Liver (tissue), 10 donors: ENCODE measurements at places on chromosomes 13 and 19.
A peak's percentile ranks its signal among the peaks of the same experiment; 100 is the strongest.

DNA sequence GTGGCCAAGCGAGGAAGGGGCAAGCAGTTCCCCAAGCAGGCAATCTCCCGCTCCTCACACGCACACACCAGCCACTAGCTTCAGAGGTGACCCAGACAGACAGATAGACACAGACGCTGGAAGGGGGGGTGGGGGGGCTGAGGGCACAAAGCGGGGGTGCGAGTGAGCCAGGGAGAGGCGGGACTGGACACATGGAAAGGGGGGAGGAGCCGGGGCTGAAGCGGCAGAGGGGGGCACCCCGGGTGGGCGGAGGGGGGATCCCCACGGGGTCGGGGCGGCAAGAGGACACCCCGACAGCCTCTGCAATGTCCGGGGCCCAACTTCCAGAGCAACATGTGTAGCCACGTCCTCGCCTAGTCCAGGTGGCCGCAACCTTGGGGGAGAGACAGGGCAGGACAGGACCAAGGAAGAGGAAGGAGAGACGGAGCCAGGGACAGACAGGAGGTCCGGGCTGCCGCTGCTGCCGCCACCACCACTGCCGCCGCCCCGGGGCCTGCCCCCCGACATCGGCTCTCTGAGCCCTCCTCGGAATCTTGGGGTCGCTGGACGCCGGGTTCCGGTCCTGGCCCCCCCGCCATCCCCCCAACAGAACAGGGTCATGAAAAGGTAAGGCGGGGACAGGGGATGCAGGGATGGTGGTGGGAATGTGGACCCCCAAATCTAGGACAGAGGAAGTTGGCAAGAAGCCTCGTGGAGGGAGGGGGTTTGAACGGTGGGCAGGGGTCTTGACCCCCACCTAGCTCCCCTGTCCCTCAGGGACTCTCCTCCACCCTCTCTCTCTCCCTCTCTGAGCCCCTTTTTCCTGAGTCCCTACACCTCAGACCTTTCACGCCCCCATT is 1.1 kb downstream of the GRIN2D start:
- no peaks in the 10 kb centered on the region for H3K36me3 ChIP-seq
- H3K27ac ChIP-seq: no peak overlapping the region

DNA sequence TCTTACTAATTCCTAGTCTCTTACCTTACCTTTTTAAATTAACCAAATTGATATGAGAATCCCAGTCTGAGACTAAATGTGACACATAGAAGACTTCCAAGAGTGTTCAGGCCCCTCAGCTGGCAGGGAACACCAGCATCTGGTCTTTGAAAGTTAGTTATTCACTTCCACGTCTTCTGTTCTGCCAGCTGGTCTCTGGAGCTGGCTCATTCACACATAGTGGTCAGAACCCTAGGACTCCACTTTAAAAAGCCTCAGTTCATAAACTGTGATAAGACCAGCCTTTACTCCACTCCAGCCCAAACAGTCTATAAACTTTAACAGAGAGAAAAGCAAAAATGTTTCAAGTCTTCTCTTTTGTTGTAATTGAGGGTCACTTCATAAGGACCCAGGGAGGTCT is 263.0 kb downstream of the DCT start:
- DNase-seq: no peak
- H3K4me1 ChIP-seq: no peaks in the 10 kb centered on the region
- no peaks in the 10 kb centered on the region for H3K27me3 ChIP-seq
- no peak overlapping the region for H3K27ac ChIP-seq

DNA sequence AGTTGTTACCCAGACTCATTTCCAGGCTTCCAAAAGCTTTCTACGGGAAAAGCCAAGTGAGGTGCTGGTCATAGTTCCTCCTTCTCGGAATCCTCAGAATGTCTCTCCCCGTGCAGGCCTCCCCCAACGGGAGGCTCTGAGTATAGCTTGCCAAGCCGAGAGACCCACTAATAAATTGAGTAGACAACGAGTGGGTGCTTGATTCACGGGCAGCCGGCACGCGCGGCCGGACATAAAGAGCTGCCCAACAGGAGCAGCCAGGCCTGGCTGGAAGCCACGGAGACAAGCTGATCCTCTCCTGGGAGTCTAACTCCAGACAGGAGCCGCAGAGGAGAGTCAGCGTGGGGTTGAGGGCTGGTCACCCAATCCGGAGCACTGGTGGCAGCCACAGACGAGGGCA is 43.4 kb upstream of the MEDAG start:
- H3K27ac ChIP-seq: no peak overlapping the region
- H3K4me3 ChIP-seq: no peak overlapping the region
- no peaks in the 10 kb centered on the region for H3K36me3 ChIP-seq
- no peaks in the 10 kb centered on the region for H3K27me3 ChIP-seq

- peaks cover 3% of the 10 kb centered on the region for H3K4me1 ChIP-seq
- peaks cover 1% of the 10 kb centered on the region for H3K36me3 ChIP-seq
- no peak for DNase-seq
- peak overlapping the region; percentile 25 for H3K27ac ChIP-seq
- H3K4me3 ChIP-seq: no peak overlapping the region
- H3K27me3 ChIP-seq: no peaks in the 10 kb centered on the region
Observed at GRCh38 chr19:44685877-44686276, 13.1 kb upstream of the CEACAM16 start.

DNA sequence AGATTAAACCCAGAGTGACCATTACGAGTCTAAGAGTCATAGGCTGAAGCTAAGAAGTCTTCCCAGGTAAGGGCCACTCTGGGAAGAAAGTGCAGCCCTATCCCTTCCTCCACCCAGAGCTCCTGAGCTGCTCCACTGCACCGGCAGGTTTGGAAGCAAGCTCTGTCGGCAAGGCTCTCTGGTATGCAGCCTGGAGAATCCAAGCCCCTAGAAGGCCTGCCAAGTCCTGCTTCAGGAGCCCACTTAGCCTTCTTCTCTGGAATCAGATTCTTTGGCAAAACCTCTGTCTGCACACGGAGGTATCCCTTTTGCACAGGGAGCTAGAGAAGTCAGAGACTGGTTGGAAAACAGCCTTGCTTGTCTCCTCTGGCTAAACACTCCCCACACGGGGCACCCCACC is 58.5 kb downstream of the CEBPG start:
- no peak for DNase-seq
- H3K27ac ChIP-seq: no peak overlapping the region
- no peaks in the 10 kb centered on the region for H3K4me1 ChIP-seq
- no peaks in the 10 kb centered on the region for H3K27me3 ChIP-seq
- H3K36me3 ChIP-seq: peaks cover 6% of the 10 kb centered on the region

DNA sequence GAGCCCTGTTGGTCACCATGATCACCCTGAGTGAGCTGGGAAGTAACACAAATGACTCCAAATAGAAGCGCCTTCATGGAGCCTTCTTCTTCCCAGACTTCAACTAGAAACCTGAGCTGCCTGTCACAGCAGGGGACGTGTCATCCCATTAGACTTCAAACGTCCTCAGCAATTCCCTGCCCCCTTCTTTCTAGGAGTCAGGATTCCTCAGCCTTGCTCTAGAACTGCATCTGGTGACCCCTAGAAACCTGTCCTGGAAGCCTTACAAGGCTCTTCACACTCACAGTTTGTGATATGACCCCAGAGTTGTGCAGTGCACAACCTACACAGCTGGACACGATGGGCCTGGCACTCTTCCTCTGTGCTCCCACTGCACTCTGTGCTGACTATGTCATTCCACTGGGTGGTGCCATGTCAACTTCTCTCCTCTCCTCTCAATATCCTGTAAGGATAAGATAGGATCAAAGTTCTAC is 23.6 kb upstream of the TTYH1 start:
- DNase-seq: no peak
- no peaks in the 10 kb centered on the region for H3K27me3 ChIP-seq
- H3K27ac ChIP-seq: no peak overlapping the region
- H3K4me3 ChIP-seq: no peak overlapping the region

DNA sequence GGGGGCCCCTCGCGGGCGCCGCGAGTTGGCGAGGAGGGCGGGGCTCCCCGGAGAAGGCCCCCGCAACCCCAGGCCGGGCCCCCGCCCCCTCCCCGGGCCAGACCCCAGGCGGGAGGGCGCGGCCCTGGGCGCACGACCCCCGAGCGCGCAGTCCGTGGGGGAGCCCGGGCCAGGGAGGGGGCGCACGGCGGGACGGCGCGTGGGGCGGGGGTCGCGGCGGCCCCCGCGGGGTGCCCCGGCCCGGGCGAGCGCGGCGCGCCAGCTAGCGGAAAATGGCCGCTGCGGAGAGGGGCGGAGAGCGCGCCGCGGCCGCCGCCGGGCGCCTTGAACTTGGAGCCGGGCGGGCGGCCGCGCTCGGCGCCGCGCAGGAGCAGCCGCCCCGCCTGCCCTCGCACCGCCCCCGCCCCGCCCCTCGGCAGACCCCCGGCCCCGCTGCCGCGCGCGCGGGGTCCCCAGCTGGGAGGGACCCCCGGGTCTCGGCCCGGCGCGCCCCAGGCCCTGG is 6.4 kb upstream of the NFIC start:
- no peak for DNase-seq
- H3K4me3 ChIP-seq: peak overlapping the region; percentile 97
- H3K27ac ChIP-seq: peak overlapping the region; percentile 99
- H3K27me3 ChIP-seq: no peaks in the 10 kb centered on the region
- H3K36me3 ChIP-seq: no peaks in the 10 kb centered on the region

DNA sequence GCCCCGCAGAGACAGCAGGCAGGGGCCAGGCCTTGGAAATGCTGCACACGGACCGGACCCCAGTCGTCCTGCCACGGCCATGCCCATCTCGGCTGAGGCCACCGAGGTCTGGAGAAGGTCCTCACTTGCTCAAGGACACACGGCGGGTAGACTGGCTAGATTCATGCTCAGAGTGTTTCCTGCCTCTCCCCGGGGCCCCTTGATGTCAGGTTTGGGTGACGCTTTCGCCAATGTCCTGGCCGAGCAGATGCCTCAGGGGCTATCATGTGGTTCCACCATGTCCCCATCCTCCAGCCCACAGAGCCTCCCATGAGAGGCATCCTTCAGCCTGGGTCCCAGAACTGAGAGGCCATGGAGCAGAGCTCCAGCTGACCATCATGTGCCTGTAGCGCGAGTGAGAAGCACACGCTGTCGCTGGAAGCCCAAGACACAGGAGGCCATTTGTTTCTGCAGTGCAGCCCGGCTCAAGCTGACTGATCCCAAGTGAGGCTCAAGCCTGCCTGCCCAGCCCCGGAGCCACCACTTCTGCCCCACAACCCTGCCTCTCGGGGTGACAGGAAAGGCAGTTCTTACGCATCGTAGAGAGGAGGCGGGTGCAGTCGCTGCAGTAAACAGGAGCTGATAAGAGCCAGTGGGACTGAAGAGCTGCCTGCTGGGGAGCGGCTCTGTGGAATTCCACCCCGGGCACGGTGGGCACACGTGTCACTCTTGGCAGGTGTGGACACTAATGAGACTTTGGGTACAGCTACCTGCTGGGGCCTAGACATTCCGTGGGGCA is 53.9 kb upstream of the GAS6 start:
- no peak overlapping the region for H3K4me3 ChIP-seq
- peak; percentile 26 for DNase-seq
- H3K27me3 ChIP-seq: no peaks in the 10 kb centered on the region
- H3K27ac ChIP-seq: no peak overlapping the region
- no peaks in the 10 kb centered on the region for H3K36me3 ChIP-seq

DNA sequence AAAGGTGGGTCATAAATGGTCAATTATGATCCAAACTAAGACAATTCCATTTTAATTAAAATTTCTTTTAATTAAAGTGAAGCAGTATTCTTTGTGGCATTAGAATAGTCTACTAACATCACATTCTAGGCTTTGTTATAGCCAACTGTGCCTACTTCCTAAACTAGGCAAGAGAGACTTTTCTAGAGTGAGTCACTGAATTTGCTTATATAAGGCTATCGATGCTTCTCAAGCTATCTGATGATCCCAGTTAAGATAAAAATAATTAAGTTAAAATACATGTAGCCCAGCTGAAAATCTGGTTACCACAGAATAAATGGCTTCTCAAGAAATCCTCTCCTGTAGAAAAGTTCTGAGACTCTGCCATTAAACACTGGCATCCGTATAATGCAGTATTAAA is 12.5 kb downstream of the ANKRD10 start:
- H3K4me1 ChIP-seq: peaks cover 2% of the 10 kb centered on the region
- no peak overlapping the region for H3K4me3 ChIP-seq
- no peak overlapping the region for H3K27ac ChIP-seq
- H3K27me3 ChIP-seq: no peaks in the 10 kb centered on the region

DNA sequence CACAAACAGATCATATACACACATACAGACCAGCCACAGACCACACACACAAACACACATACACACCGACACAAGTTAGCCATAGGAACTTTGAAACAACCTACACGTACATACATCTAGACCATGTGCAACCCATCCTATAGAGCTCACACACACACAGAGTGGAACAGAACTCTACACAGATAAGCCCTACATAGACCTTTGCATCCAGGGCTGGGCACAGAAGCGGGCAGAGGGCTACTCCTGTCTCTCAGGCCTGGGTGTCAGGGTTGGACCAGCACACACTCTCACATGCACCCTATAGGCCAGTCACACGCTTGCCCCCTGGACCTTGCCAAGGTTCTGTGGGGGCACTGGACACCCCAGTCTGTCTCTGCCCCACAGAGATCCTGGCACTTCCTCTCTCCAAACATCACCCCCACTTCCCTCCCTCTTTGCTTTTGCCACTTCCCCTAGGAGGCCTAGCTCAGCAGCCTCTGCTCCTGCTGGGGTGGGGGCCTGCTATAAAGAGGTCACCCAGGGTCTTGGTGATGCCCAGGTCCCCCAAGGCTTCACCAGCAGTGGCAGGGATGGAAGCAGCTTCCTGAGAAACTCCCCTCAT is 5.8 kb upstream of the JUNB start:
- H3K27me3 ChIP-seq: no peaks in the 10 kb centered on the region
- H3K4me3 ChIP-seq: no peak overlapping the region
- DNase-seq: peak; percentile 48
- peak overlapping the region; percentile 67 for H3K27ac ChIP-seq

DNA sequence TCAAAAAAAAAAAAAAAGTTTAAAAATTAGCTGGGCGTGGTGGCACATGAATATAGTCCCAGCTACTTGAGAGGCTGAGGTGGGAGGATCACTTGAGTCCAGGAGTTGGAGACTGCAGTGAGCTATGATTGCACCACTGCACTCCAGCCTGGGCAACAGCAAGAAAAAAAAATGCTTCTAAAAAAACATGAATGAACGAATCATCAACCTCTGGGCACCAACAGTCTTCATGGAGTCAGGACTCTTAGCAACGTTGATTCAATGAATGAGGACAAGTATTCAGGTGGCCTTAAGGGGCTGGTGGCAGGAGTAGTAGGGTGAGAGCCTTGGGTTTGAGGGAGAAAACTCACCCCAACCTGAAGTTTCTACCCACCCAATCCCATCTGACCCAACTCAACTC is 20.6 kb upstream of the OLFM2 start:
- no peak overlapping the region for H3K4me3 ChIP-seq
- DNase-seq: no peak
- H3K36me3 ChIP-seq: no peaks in the 10 kb centered on the region
- H3K27ac ChIP-seq: no peak overlapping the region
